ENCODE measurements at places on chromosomes 7 and 10.

GRCh38 chr7:94556028-94556427 is 46.4 kb downstream of the CASD1 start:
- DNase-seq, result no peak

- DNase-seq, result no peak
Observed at GRCh38 chr7:105003275-105003674, 10.7 kb upstream of the KMT2E start.

DNA sequence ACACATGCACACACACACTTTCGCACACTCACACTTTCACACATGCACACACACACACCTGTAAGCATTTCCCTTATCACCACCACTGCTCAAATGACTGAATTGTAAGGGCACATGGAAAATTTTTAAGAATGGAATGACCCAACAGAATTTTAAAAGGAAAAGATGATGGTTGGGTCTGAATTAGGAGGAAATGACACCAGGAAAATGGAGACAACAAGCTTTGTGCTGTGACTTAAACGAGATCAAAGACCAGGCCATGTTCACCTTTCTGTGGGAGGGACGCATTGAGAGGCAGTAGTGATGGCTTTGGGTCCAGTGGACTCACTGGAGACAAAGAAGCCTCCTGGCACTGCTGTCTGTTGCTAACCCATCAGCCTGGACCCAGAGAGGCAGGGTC is 16.7 kb upstream of the C10orf71 start:
- no peak for DNase-seq

DNA sequence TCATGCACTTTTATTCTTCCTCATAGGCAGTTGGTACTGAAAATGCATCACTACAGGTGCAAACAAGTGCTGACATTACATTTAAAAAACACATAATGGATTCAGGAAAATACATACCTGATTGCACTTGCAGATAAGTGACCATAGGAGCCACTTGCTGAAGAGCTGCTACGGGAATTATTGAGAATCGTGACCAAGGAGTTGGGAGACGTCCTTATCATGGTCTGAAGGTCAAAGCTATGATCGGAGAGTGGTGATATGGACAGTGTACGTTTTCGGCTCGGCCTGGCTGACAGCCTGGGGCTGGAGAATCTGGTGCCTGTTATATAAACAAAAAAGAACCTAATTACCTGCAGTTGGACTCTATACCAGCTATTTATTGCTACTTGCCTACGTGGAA is 197.1 kb downstream of the GLI3 start:
- DNase-seq, result no peak

DNA sequence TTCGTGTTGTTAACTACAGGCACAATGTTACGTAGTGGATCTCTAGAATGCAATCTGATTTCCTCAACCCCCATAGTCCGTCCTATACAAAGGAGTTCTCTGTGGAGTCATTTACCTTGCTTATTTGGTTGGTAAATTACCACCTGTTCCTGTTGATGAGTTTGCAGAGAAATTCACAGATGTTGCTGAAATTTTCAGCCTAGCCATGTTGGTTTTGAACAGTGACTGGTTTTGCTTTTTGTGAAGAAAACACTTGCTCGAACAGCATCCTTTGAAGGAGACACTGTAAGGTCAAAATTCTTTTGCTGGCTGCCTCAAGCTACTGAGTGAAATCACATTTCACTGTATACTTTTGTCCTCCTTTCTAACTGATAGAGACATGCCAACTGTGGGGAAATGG is 15.4 kb upstream of the PRKCQ start:
- DNase-seq, result no peak

DNA sequence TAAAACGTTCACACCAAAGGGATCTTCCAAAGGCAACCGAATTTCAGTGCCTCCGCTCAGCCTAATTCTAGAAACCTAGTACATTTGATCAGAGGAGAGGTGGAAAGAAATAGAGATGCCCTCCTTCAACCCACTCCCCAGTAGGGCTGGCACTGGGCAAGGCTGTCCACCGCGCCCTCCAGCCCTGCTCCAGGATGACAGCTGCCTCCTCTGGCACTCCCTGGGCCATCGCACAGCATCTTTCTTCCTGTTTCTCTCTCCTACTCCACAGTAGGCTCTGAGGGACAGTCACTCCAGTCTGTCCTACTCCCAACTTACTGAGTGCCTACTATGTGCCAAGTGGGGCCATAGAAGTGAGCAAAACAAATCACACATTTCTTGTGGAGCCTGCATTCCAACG is 226.2 kb downstream of the SKIDA1 start:
- no peak for DNase-seq

Measured in DMS 273 treated with DMSO at 0.1 percent for 48 hours (cell line).